ENCODE measurements at places on chromosomes 16 and 17.
A peak's percentile ranks its signal among the peaks of the same experiment; 100 is the strongest.

- DNase-seq: no peak
Measured at GRCh38 chr17:27384261-27384701, 72.0 kb upstream of the KSR1 start.

DNA sequence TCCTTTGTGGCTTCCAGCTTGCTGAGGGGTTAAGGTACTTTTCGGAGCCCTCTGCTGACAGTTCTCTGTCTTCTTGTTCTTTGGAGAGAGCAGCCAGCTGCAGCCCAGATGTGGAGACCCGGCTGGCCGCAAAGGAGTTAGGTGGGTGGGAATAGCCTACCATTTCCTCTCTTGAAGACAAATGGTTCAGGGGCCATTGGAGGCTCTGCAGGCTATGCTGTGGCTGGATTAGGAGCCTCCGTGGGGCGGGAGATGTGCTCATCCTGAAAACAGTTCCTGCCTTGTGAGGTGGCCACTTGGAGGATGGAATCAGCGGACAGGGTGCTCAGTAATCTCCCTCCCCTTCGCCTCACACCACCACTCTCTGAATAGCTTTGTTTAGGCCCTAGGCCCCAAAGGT is 30.3 kb downstream of the MEOX1 start:
- no peak for DNase-seq

- peak; percentile 91 for DNase-seq
Measured at GRCh38 chr17:28812748-28813377, 29.7 kb downstream of the FAM222B start.

GRCh38 chr17:78258323-78259191 is 27.1 kb downstream of the TMEM235 start:
- no peak for DNase-seq

GRCh38 chr16:78127130-78127529 is 27.7 kb downstream of the WWOX start:
- DNase-seq: no peak

DNA sequence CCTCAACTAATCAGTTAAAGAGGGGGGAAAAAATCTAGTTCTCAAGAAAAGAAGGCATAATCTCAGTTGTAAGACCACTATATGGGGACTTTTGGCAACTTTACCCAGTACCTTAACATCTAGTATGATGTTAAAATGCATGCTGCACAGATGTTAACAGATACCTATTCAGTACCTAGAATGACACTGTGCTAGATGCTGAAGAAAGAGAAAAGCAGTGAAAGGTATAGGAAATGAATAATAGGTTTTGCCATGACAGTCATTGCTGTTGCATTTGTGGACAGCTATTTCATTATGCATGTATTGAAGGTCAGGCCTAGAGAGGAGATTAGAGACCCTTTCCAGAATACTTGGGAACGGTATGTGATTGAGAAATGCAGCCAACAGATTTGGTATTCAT is 34.5 kb downstream of the PIGL start:
- DNase-seq: no peak

All from NCI-H2107 (cell line).